ENCODE measurements at places on chromosomes 2 and 18. TPM values are rescaled to one million over a fixed set of nuclear protein-coding genes. Genes with fewer than 3 reads are reported as not detected.

GRCh38 chr18:79965119-79965902, 868 bp downstream of the HSBP1L1 start:
- peak; percentile 54 for ATAC-seq

Gene CTAGE1
- total RNA-seq = not detected

Gene GAL3ST2
- not detected for total RNA-seq

Gene C2orf92
- total RNA-seq = 3.2 TPM

DNA sequence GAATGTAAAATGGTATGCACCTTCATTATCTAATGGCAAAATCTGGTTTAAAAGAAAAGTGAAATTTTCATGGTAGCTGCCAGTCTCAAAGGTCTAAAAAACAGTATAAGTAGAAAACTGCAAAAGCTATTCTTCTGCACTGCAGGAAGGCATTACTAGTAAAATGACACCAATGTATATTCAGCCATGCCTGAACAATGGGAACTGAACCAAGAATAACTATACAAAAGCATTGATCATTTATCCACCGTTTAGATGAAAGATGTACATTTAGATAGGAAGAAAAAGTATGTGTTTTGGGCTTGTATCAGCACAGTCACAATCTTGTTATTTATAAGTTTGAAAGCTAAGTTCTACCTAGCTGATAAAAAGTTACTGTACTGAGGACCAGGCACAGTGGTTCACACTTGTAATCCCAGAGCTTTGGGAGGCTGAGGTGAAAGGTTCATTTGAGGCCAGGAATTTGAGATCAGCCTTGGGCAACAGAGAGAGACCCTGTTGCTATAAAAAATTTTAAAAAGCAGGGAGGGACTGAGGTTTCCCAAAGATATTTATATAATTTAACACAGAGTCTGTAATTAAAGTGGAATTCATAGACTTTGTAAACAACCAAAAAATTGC, 163.1 kb upstream of the WDSUB1 start:
- ATAC-seq = no peak

DNA sequence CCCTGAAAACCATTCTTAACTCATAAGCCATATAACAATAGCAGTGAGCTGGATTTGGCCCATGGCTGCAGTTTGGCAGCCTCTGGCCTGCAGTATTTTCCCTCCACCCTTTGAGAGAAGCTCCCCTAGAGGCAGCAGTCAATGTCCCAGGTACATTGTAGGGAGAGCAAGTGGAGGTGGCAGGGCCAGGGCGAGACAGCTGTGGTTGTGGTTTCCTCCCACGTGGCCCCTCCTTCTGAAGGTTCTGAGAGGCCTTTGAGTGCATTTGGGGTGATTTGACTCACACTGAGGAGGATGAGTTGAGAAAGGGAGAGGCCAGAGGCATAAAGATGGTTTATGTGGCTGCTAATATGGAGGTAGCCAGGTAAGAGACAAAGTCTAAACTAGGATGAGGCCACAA, 45.5 kb upstream of the LDAH start:
- ATAC-seq = no peak

Gene CCDC93
- 13.2 TPM for total RNA-seq

GRCh38 chr18:24078391-24078790, 60.5 kb upstream of the CABYR start:
- no peak for ATAC-seq

GRCh38 chr2:113075600-113075999, 7.8 kb downstream of the IL1F10 start:
- ATAC-seq = no peak

GRCh38 chr2:63300835-63301234, 250.2 kb downstream of the OTX1 start:
- no peak for ATAC-seq

DNA sequence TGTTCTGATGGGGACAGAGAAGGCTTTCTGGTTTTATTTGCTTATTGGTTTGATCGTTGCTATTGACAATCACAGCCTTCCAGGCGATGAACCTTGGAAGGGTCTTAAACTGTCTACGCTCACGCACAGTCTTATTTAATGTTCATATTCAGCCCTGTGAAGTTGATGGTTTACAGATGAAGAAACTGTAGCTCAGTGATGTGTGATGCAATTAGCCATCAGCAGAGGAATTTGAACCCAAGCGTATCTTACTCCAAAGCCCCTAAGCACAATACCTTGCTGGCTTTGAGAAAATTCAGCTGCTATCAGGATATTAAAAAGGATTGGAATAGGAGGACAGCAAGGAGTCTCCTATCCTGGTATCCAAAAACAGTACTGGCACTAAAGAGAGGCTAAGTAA, 98.3 kb upstream of the STPG4 start:
- ATAC-seq = no peak

- no peak for ATAC-seq
Observed at GRCh38 chr2:196915507-196916189, 10.9 kb downstream of the PGAP1 start.

GRCh38 chr18:54806526-54806925, 21.8 kb upstream of the RAB27B start:
- ATAC-seq = no peak

- no peak for ATAC-seq
Observed at GRCh38 chr2:179248024-179248348, 16.6 kb downstream of the SESTD1 start.

Gene DSG2
- 1.8 TPM for total RNA-seq

- ATAC-seq = no peak
Observed at GRCh38 chr2:74253971-74254310, 55.5 kb downstream of the MTHFD2 start.

DNA sequence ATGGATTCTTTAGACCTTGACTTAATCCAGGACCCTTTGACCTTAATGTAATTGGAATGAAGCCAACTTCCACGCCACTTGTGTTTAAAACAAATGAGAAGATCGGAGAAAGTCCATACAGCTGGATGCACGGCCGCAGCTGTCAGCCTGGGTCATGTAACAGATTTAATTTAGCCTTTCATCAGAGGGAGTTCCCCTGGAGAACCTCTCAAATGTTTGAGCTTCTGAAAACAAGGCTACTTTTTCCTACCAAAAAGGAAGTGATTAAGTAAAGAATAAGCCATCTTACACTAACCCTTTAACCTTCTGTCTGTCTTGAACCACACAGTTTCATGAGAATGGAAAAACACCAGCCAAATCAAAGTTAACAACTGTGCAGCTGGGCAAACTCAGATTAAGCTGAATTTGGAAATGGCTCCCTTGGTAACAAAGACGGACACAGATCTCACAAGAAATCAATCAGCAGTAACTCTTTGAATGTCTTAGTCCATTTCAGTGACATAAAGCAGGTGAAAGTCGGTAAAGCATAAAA, 103.6 kb downstream of the DOCK10 start:
- ATAC-seq = no peak

DNA sequence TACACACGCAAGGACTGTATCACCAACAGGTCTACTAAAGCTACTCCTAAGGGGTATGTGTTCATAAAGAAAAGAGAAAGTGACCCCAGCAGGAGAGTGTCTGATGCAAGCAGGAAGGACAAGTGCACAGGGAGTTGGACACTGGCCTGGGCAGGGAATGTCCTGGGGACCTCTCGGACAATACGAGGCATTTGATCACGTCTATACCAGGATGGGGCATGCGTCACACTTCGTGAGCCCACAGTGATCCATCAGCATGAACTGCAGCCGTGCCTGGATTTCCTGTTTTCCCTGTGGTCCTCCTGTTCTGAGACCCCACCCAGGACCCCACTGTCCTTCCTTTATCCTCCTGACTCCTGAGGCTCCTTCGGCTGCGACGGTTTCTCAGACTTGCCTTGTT, 113.9 kb downstream of the HDAC4 start:
- ATAC-seq = no peak

DNA sequence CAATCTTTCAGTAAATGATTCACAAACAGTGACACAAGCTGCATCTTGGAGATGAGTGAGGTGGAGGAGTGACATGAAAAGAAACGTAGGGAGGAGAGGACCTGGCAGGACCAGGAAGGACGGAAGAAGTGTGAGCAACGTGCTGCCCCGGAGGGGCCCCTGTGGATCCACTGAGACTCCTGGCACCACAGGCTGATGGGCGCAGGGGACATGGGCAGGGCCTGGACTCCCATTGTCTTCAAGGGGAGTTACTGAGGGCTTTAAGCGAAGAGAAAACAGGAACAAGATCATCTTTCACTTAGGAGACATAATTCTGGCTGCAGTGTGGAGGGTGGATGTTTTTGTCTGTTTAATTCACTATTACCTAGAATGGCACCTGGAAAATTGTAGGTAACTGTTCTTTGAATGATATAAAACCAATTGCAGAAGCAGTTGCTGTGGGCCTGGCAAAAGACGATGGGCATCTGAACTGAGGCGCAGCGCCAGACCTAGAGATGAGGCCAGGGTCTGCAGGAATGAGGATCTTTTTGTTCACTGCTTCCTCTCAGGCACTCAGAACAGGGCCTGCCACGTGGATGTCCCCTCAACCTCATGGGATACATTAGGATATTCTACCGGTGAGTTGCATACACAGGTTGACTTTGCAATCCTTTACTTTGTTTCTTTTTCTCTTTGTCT, 156.4 kb downstream of the TMEM18 start:
- no peak for ATAC-seq

GRCh38 chr2:53424902-53425301, 342.7 kb upstream of the CHAC2 start:
- no peak for ATAC-seq

Gene GPR148
- total RNA-seq = not detected

GRCh38 chr2:123816203-123816602, 208.9 kb upstream of the CNTNAP5 start:
- no peak for ATAC-seq

DNA sequence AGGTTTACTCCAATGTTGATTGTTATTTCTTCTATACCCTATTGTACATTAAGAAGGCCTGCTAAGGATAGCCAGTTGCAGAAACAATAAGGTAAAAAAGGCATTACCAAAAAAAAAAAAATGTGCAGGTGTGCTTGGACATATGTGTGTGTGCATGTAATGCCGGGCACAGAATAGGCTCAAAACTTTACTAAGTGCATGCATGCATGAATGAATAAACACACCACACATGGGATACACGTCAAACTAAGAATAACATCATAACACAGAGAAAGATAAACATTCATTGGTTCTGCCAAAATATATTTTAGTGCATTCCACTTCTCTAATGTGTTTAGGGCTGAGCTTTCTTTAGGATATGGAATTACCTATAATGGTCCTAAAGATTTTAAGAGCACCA, 298.2 kb downstream of the TCF4 start:
- ATAC-seq = no peak

GRCh38 chr18:63258749-63259566, 60.6 kb downstream of the BCL2 start:
- no peak for ATAC-seq

DNA sequence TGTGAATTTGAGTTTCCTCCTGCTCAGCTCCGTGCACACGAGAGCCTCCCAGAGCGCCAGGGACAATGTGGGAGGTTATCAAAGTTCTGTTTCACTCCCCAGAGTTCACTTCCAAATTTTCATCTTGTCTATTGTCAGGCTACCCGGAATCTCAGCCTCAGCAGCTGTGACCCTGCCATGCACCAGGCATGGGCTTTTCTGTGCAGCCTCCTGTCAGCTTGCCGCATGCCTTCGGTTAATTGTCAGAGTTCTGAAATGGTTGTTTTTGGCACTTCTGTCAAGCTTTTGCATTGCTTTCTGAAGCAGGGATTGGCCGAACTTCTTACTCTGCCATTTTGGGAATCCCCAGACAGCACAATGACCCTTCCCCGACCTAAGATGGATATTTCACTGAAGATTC, 60.4 kb downstream of the SH3YL1 start:
- ATAC-seq = no peak

GRCh38 chr18:37280701-37281393, 284.8 kb downstream of the CELF4 start:
- no peak for ATAC-seq

Data from gastroesophageal sphincter (tissue), 4 donors.